ENCODE measurements at places on chromosomes 12 and 14.

- no peak for DNase-seq
Measured at GRCh38 chr14:65210822-65211182, 108.5 kb upstream of the MAX start.

DNA sequence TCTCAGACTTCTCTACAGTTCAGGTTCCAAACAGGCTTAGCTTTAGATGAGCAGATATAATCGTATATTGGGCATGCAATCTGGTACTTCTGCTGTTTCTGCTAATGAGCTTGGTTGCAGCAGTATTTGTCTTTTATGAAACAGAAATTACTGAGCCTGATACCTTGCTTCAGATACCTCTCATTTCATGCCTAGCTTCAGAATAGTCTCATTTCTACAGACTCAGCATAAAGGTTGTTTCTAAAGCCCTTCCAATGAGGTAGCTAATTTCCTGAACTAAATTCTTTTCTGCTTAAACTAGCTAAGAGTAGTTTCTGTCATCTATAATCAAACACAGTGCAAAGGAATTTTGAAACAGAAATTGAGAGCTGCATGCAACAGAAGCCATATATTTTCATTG is 275.0 kb upstream of the KITLG start:
- no peak for DNase-seq

- peak; percentile 39 for DNase-seq
Measured at GRCh38 chr14:65958664-65959562, 527.3 kb upstream of the CCDC196 start.

- no peak for DNase-seq
Measured at GRCh38 chr14:77036484-77037214, 8.1 kb upstream of the IRF2BPL start.

GRCh38 chr14:24278424-24278823 is 7.0 kb upstream of the RABGGTA start:
- no peak for DNase-seq

- DNase-seq = no peak
Measured at GRCh38 chr12:91219919-91220318, 37.3 kb upstream of the DCN start.

- DNase-seq = no peak
Measured at GRCh38 chr12:75587340-75588106, 76.1 kb upstream of the KRR1 start.

GRCh38 chr12:12158858-12159257 is 88.1 kb downstream of the BCL2L14 start:
- DNase-seq = no peak

GRCh38 chr14:54775486-54776140 is 127.0 kb downstream of the GCH1 start:
- no peak for DNase-seq
